ENCODE measurements at places on chromosomes 6 and 20.
A peak's percentile ranks its signal among the peaks of the same experiment; 100 is the strongest.

DNA sequence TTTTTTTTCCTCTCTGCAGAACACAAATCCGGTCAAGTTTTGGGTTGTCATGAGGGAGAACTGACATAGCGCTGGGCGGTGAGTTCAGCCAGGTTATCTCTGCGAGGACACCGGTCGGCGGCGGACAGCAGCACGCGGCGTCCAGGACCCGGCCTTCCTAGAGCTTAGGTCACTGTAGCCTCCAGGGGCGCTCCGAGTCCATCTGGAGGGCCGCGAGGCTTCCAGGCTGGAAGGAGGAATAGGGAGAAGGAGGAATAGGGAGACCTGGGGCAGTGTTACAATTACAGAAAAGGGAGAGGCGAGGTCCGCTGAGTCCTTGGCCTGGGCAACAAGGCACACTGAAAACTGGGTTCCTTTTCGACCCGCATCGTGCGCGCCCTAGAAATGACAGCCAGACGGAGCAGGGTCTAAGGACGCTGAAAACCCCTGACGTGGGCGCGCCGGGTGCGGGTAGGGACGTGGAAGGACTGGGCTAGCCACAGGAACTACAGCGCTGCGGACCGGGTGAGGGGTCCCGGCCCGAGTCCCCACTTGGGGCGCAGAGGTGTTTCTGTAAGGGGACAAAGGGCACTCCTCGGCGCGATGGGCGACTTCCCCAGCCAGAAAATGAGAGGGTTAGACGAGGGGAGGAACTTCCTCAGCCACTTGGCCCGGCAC is 536 bp upstream of the FNDC1 start:
- peak; percentile 57 for DNase-seq

GRCh38 chr6:107460083-107460631 is 793 bp upstream of the PDSS2 start:
- DNase-seq, result no peak

GRCh38 chr20:41577129-41578009 is 40.8 kb downstream of the CHD6 start:
- DNase-seq, result no peak

GRCh38 chr20:37285664-37286374 is 3.6 kb upstream of the MANBAL start:
- DNase-seq, result no peak

- peak; percentile 62 for DNase-seq
Observed at GRCh38 chr6:78243519-78243918, 590.7 kb downstream of the MEI4 start.

DNA sequence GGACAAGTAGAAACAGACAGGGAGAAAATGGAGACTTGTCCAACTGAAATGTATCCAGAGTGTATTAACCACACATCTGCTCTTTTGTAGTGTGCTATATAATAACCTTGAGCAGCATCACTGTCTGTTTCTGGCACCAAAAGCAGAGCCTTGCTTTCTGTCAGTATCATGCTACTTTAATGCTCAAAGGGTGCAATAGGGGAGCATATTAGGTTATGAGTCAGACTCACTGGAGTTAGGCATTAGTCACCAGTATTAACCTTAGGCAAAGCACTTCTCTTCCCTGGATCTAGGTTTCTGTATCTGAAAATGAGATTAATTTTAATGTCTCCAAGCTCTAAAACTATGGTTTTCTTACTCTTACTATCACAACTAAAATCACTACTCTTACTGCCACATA is 280.1 kb downstream of the TFAP2B start:
- no peak for DNase-seq

GRCh38 chr6:74320074-74320473 is 624.1 kb downstream of the CD109 start:
- no peak for DNase-seq

DNA sequence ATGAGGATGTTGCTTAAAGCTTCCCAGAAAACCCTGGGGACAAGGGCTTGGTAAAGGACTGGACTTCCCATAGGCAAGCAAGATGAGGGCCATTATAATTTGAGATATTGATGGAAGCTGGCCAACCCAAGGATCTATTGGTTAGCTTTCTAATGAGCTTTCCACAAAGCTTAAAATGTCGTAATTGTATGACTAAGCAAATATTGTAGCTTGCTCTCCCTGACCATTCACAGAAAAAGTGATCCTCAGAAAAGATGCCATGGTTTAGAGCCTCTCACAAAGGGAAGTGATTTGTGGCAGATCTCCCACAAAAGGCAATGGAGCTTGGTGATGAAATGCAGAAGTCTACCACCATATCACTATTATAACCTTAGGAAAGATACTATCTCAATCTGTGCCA is 13.6 kb downstream of the IL17F start:
- no peak for DNase-seq

DNA sequence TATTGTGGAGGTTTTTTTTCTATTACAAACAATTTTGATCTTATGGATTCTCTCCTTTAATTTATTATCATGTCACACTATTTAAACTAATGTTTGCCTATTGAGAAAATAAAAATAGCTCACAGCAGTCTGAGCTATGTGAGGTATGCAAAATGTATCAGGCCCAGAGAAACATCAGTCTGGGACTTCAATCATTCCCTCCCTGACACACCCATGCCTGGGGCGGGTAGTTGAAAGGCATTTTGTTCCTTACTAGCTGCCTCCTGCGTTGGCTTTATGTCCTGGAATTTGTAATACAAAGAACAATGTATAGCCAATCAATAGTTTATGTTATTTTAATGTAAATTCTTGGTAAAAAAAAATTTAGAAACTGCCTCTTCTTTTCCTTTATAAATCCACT is 403.3 kb downstream of the EPM2A start:
- peak; percentile 16 for DNase-seq

- DNase-seq, result no peak
Observed at GRCh38 chr20:17507531-17507930, 23.6 kb downstream of the BFSP1 start.

DNA sequence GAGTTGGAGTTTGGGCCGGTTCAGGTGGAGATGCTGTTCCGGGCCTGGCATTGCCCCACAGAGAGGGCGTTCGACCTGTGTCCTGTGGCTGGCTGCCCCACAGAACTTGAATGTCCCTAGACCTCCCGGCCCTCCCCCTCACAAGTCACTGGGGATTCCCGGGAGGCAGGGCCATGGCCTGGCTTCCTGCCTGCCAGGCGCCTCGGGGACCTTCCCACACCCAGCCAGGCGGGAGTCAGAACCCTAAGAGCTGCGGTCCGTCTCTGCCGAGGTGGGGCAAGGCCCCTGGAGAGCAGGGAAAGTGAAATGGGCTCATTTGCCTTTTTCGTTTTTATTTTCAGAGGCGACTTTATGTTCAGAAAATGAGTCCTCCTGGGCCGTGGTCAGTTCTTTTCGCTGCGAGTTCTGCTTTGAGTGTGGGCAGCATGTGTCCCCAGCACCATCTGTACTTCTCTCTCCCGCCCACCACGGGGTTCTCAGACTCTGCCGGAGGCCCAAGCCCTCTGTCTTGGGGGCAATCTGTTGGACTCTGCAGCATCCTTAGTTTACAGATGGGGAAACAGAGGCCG is 8.5 kb downstream of the RBM38 start:
- DNase-seq, result peak; percentile 41

GRCh38 chr6:89959883-89960282 is 65.6 kb downstream of the GJA10 start:
- DNase-seq, result no peak

GRCh38 chr6:19356692-19357091 is 480.5 kb upstream of the ID4 start:
- no peak for DNase-seq

- DNase-seq, result peak; percentile 83
Observed at GRCh38 chr6:33885132-33886057, 81.6 kb upstream of the MLN start.

GRCh38 chr20:63488315-63489251 is 10.3 kb downstream of the EEF1A2 start:
- DNase-seq, result no peak

GRCh38 chr6:109139109-109139508 is 43.8 kb downstream of the CEP57L1 start:
- DNase-seq, result peak; percentile 68

- DNase-seq, result no peak
Observed at GRCh38 chr6:41693281-41694240, 41.8 kb downstream of the TFEB start.

DNA sequence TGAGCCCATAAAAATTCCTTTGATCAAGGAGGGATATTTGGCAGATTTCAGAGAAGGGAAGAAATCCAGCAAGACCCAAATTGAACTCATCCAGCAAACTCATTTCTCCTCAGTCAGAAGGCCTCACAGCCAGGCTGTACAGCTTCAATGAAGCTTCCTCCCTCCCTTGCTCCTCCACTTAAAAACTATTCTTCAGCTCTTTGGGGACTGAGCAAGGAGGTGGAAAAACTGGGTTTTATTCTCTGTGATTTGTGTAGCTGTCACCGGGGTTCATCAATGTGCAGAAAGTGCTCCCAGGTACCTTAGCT is 158.7 kb upstream of the ZNF184 start:
- no peak for DNase-seq

- peak; percentile 92 for DNase-seq
Observed at GRCh38 chr6:22113026-22113766, 183.6 kb downstream of the PRL start.

GRCh38 chr6:30793521-30794194 is 49.3 kb upstream of the IER3 start:
- peak; percentile 50 for DNase-seq

- DNase-seq, result no peak
Observed at GRCh38 chr6:144843701-144844100, 558.6 kb downstream of the UTRN start.

DNA sequence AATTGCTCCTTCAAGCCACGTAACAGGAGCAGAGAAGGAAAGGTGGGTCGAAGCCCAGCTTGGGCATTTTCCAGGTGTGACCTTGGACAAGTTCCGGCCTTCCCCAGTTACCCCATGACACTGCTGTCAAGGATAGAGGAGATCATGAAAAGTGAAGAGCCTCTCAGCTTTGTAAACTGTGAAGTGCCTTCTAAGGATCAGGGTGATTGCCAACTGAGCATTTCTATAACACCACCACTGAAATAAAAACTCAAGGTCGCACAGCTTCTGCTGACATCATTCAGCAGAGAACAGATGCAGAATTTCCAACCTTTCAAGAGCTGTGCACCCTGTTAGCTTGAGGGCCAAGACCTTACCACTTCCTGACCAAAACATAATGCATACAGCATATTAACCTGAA is 24.0 kb upstream of the ZMYND8 start:
- DNase-seq, result no peak

All from EL (cell line).